ENCODE measurements at places on chromosomes 7 and 10.
A peak's percentile ranks its signal among the peaks of the same experiment; 100 is the strongest.

DNA sequence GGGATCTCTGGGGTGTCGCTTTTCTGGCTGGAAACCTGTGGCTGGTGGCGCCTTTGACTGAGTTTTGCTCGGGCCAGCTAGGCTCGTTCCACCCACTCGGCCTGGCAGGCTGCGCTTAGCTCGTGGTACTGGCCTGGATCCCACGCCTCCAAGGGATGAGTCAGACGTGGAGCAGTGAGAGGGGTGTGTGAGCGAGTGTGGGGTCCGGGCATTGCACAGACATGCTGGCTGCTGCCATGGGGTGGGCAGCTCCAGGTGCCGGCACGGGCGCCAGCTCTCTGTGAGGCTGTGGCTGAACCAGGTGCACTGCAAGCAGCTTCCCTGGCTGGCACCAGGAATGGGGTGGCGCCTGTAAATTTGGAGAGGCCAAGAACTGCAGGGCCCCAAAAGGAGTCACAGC, 63.1 kb upstream of the CACNA2D1 start:
- DNase-seq: no peak

DNA sequence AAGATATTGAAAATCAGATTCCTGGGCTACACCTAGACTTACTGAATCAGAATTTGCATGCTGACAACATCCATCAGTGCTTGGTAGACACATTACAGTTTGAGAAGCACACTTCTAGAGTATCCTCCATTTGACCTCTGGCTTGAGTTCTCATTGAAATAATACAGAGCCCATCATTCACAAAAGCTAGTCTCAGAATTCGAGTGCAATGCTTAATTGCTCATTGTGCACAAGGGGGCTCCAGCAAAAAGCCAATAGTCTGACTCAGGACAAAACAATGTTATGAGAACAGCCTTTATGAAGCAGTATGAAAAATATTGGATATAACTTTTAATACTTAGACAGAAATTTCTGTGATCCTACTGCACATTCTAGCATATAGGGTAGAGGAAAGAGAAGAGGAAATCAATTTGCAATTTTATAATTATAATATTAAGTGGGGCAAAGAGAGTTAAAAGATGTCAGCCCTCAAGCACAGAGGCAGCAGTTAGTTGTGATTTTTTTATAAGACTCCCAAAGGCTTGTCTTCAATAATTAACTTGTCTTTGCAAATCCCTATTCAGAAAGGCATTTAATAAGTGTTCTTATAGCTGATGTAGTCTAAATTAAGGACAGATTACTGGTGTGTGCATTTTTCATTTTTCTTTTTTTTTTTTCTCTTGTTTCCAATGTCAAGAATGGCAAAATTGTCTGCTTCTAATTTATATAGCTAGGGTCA, 105.8 kb upstream of the ANK3 start:
- peak; percentile 76 for DNase-seq

GRCh38 chr7:34143402-34143801, 238.1 kb downstream of the BMPER start:
- no peak for DNase-seq

DNA sequence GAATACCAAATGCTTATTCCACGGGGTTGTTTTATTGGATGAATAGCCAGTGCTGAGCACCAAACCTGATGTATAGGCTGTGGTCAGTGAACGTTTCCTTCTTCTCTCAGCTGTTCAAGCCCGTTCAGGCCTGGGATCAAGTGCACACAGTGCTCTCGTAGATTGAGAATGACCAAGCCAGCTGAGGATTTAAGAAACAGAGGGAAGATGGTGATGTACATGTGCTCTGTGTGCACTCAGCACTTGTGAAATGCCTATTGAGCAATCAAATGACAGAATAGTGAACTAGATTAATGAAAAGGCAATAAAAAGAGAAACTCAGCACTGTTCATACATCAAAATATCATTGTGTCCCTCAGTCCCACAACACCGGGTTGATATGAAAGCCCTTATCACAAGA, 302.5 kb downstream of the BMPER start:
- DNase-seq: no peak

DNA sequence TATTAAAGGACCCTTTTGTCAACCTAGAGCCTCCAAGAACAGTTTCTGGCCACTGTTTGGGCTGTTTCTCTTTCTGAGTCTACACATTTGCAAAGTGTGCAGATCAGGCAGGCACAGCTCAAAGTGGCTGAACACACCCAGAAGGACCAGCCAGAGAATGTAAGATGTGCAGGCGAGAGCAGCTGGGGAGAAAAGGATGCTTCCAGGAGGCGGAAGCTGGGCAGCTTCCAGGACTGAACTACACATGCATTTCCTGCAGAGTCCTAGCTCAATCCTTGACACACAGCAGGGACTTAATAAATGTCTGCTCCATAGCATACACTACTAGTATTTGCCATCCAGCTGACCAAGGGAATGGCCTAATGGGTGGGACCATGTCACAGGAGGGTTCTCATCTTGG, 70.9 kb downstream of the CTBP2 start:
- DNase-seq: no peak

- peak; percentile 65 for DNase-seq
Measured at GRCh38 chr10:110005719-110006118, 2.1 kb upstream of the ADD3 start.

DNA sequence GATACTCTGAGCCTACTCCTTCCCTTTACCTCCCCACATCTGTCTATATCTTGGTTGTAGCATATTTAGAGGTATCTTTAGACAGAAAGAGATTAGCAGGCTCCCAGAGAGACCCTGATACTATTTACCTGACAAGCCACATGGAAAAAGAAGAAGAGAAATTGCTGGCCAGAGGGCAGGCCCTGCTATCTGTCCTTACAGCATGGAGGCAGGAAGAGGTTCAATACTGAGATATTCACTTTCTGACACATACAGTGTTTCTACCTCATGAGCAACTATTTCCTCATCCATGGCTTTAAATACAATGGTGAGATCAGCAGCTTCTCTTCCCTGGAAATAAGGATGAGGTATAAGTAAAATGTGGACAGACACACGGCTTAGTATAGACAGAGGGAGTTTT, 33.9 kb upstream of the TSPAN13 start:
- no peak for DNase-seq

DNA sequence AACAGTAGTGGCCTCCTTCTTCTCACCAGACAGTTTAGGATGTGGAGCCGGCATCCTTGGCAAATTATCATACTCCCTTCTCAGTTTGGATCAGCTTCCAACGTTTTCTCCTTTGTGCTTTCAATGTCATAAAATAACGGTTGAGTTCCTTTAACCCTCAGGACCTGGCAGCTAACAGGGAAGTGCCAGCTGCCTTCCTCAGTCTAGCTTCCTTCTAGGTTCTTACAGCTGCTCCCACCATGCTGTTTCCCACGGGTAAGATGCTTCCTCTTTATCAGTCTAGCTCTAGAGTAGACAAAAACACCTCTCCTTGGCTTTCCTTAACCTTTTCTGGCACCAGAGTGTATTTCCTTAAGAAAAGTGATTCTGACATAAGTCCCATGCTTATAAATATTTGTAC, 33.2 kb downstream of the BLVRA start:
- no peak for DNase-seq
